ENCODE measurements at places on chromosomes 12 and 14. TPM values are rescaled to one million over a fixed set of nuclear protein-coding genes. Genes with fewer than 3 reads are reported as not detected.
A peak's percentile ranks its signal among the peaks of the same experiment; 100 is the strongest.

DNA sequence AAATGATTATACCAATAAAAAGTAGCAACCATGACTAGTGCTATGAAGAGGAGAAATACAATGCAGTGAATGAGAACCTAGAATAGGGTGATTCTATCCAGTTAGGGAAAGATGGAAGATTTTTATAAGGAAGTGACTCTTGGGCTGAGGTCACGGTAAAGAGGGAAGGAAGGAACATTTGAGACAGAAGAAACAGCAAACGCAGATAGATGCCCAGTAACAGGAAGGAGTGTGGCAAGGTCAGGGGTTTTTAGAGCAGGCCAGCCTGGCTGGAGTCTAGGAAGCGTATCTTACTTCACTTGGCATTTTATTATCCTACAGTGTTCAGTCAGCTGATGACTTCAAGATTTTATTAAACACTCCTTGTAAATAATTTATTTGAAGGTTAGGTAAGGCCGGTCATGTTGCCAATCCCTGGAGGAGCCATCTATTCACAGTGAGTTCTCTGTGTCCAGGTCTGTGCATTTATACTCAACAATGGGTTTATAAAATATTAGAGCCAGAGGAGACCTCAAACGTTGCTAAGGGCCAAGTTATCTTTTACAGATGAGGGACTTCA is 170.6 kb downstream of the PRKCH start:
- peaks cover 9% of the 10 kb centered on the region for H3K36me3 ChIP-seq
- no peaks in the 10 kb centered on the region for H3K27me3 ChIP-seq
- H3K4me1 ChIP-seq, result peaks cover 31% of the 10 kb centered on the region
- H3K27ac ChIP-seq, result peak overlapping the region; percentile 34
- DNase-seq, result no peak

DNA sequence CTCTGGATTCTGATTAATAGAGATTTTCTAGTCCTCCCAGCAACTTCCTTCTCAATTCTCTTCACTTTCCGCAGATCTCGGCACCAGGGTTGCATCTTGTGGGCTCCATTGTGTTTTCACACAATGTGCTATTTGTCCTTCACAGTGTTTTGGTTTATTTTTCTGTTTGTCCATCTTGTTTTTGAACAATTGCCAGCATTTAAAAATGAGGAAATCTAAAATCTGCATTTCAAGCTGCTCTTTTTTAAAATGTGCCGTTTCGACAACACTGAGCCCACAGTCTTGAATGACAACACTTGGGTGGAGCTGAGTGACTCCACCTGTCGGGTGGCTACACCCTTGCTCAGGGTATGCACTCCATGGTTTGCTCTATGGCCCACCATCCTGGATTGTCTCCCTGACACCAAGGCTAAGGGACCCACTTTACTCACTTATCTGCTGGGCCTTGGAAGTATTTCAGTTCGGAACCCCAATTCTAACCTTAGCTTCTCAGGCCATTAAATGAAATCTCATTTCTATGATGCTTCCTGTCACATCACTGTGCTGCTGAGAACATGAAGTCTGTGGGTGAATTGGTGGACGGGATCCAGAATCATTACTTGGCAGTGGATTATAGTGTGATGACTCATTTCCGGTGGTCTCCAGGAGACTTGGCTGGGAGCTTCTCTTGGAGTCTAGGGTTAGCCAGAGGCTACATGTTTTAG is 3.4 kb upstream of the MYRFL start:
- no peak for DNase-seq
- H3K27ac ChIP-seq, result no peak overlapping the region
- no peaks in the 10 kb centered on the region for H3K27me3 ChIP-seq
- peaks cover 7% of the 10 kb centered on the region for H3K4me1 ChIP-seq
- H3K36me3 ChIP-seq, result no peaks in the 10 kb centered on the region

- no peaks in the 10 kb centered on the region for H3K27me3 ChIP-seq
- no peaks in the 10 kb centered on the region for H3K4me1 ChIP-seq
- no peaks in the 10 kb centered on the region for H3K36me3 ChIP-seq
- no peak overlapping the region for H3K4me3 ChIP-seq
- no peak for DNase-seq
Measured at GRCh38 chr14:55762595-55763232, 182.7 kb downstream of the KTN1 start.

- H3K4me3 ChIP-seq, result peak overlapping the region; percentile 69
- peak overlapping the region; percentile 100 for H3K27ac ChIP-seq
- peaks cover 8% of the 10 kb centered on the region for H3K4me1 ChIP-seq
Measured at GRCh38 chr12:25386831-25387731, 136.4 kb upstream of the KRAS start.

GRCh38 chr12:2540535-2540941 is 254.2 kb upstream of the FKBP4 start:
- no peaks in the 10 kb centered on the region for H3K4me1 ChIP-seq
- peak; percentile 58 for DNase-seq
- no peak overlapping the region for H3K4me3 ChIP-seq
- H3K27ac ChIP-seq, result no peak overlapping the region
- H3K36me3 ChIP-seq, result no peaks in the 10 kb centered on the region

DNA sequence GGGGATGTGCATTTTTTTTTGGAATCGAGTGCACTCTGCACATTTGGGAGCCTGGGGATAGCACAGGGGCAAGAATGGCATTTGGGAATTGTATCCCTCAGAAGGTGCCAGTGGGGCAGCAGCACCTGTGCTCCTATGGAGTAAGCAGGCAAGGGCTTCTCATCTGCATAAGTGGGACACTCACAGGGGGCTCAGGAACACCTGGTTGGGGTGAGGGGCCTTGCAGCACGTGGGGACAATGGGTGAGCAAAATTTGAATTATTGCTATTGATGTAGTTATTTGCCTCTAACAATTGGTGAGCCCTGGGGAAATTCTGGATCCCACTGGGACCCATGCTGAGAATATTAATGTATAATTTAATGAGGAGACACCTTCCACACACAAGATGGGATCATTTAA is 274.2 kb downstream of the TTC6 start:
- no peaks in the 10 kb centered on the region for H3K4me1 ChIP-seq
- no peak overlapping the region for H3K27ac ChIP-seq
- no peak overlapping the region for H3K4me3 ChIP-seq
- H3K36me3 ChIP-seq, result no peaks in the 10 kb centered on the region
- DNase-seq, result no peak

DNA sequence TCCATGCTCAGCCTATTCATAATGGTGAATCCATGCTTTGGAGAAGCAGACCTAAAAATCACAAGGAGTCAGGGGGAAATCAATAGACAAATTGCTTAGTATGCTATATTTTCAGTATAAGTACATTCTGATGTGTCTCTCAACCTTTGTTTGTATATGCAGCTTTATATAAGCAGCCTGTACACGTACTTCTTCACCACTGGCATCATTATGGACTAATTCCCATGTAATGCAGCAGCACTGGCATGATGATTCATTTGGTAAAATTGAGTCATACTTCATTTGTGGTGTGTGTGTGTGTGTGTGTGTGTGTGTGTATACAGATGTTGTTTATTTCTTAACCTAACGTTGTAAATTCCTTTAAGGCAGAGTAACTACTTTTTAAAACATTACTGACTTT is 10.9 kb downstream of the DCP1B start:
- H3K27ac ChIP-seq, result peak overlapping the region; percentile 47
- no peak overlapping the region for H3K4me3 ChIP-seq
- H3K36me3 ChIP-seq, result peaks cover 53% of the 10 kb centered on the region
- no peak for DNase-seq
- no peaks in the 10 kb centered on the region for H3K4me1 ChIP-seq

- H3K4me1 ChIP-seq, result no peaks in the 10 kb centered on the region
- no peak for DNase-seq
- no peak overlapping the region for H3K4me3 ChIP-seq
- H3K27me3 ChIP-seq, result no peaks in the 10 kb centered on the region
- no peaks in the 10 kb centered on the region for H3K36me3 ChIP-seq
Measured at GRCh38 chr14:39576258-39576657, 144.0 kb upstream of the FBXO33 start.

DNA sequence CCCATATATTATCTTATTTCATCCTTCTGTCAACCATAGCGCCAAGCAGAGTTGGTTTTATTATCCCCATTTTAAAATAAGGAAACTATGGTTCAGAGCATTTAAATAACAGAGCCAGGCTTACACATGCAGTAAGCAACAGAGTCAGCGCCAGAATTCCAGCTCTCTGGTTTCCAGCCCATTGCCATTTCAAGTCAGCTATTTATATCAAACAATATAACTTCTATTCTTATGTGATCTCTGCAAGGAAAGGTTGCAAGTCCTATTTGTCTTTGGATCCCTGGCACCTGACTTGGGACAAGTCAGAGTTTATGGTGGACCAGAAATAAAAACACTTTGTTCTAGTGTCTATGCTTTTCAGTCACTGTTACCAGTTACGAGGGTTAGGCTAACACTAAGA is 174.1 kb upstream of the EEA1 start:
- H3K27me3 ChIP-seq, result no peaks in the 10 kb centered on the region
- H3K4me3 ChIP-seq, result no peak overlapping the region
- no peak for DNase-seq
- H3K27ac ChIP-seq, result no peak overlapping the region

- no peaks in the 10 kb centered on the region for H3K27me3 ChIP-seq
- no peaks in the 10 kb centered on the region for H3K36me3 ChIP-seq
- DNase-seq, result no peak
Measured at GRCh38 chr14:65206078-65206447, 103.7 kb upstream of the MAX start.

DNA sequence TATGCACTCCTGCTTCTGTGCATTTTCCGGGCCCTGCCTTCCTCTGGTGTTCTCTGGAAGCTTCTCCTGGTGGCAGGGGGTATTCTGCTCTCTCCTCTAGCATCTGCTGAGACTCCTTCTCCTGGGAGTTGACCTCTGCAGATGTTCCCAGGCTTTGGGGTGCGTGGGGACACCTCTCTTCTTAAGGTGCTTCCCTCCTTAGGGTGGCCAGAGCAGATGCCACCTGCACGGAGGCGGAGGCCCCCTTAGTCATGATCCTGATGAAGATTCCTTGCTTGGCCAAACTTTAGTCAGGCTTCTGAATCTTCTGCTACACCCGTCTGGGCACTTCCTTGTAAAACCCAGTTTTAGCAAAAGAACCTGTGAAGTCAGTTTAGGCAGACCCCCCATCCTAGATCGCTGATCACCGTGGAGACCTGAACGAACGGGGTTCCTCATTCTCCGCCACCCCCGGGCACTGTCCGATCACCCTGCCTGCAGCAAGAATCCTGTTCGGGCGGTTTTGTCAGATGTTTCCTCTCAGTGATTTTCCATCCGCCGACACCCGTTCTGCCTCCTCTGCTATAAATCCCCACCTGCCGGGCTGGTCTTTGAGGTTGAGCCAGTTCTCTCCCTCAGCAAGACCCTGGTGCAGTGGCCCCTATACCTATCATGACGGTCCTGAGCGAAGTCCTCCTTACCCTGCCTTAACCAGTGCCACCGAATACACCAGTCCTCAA is 111.9 kb downstream of the CALM1 start:
- H3K36me3 ChIP-seq, result no peaks in the 10 kb centered on the region
- no peak overlapping the region for H3K4me3 ChIP-seq
- H3K27me3 ChIP-seq, result no peaks in the 10 kb centered on the region
- H3K27ac ChIP-seq, result no peak overlapping the region
- H3K4me1 ChIP-seq, result peaks cover 10% of the 10 kb centered on the region
- no peak for DNase-seq

DNA sequence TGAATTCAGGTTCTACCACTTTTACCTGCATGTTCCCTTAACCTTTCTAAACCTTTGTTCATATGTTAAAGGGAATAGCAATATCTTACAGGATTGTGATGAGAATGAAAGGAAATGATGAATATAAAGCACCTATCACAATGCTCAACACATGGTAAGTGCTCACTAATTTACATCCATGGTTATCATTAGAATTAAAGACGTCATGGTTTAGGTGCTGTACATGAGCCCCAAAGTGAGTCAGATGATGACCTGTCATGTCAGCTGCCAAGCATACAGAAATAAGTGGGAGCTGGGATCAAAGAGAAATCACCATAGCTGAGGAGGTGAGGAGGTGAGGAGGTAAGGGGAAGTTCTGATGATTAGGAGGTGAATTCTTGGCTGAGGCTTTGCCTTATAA is 135.9 kb upstream of the ATP2B1 start:
- no peak overlapping the region for H3K27ac ChIP-seq
- no peak overlapping the region for H3K4me3 ChIP-seq
- H3K4me1 ChIP-seq, result no peaks in the 10 kb centered on the region
- no peaks in the 10 kb centered on the region for H3K27me3 ChIP-seq
- no peak for DNase-seq
- no peaks in the 10 kb centered on the region for H3K36me3 ChIP-seq

DNA sequence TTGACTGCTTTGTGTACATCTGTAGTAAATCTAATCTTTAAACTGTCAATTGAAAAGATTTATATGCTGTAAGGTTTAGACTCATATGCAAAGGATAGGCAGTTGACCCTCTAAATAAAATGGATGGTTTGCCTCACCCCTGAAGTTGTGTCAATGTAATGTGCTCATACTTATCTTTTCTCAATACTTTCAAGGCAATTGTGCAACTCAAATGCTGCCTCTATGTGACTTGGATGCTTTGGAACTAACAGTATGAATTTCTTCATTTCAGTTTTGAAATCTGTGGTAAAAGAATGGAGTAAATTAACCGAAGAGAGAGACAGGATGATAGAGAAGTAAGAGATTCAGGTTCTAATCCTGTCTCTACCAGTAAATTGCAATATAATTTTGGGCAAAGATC is 9.7 kb downstream of the PDE6H start:
- H3K4me1 ChIP-seq, result no peaks in the 10 kb centered on the region
- H3K27ac ChIP-seq, result peak overlapping the region; percentile 5
- no peak for DNase-seq
- no peak overlapping the region for H3K4me3 ChIP-seq

DNA sequence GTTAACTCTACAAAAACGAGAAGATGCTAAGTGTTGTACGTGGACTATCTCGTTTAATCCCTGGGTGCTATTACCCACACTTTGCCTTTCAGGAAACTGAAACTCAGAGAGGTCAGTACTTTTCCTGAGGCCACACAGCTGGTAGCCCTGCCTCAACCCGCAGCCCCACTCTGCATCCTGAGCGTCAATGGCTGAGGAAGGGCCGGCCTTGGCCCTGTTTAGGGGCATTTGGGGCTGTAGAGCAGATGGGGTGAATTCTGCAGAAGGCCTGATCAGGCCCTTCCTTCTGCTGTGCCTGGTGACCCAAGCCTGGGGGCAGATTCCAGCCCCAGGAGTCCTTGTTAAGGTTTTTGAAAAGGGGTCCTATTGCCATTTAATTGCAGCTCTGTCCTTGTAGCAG is 3.7 kb upstream of the CCDC197 start:
- no peak overlapping the region for H3K4me3 ChIP-seq
- H3K27ac ChIP-seq, result no peak overlapping the region
- H3K36me3 ChIP-seq, result no peaks in the 10 kb centered on the region
- DNase-seq, result no peak

GRCh38 chr12:58794859-58795258 is 125.4 kb downstream of the LRIG3 start:
- H3K36me3 ChIP-seq, result no peaks in the 10 kb centered on the region
- H3K27ac ChIP-seq, result no peak overlapping the region
- no peak overlapping the region for H3K4me3 ChIP-seq
- H3K27me3 ChIP-seq, result no peaks in the 10 kb centered on the region
- H3K4me1 ChIP-seq, result no peaks in the 10 kb centered on the region

- peak overlapping the region; percentile 65 for H3K4me3 ChIP-seq
- H3K36me3 ChIP-seq, result no peaks in the 10 kb centered on the region
- H3K27me3 ChIP-seq, result peaks cover 6% of the 10 kb centered on the region
- peaks cover 32% of the 10 kb centered on the region for H3K4me1 ChIP-seq
- no peak overlapping the region for H3K27ac ChIP-seq
Measured at GRCh38 chr12:57461917-57462250, 2.3 kb downstream of the GLI1 start.

The DNAJC22 gene
- total RNA-seq, result 0.67 TPM

The ACVRL1 gene
- total RNA-seq, result 223 TPM

The IL22 gene
- total RNA-seq, result not detected

The KRT7 gene
- 664 TPM for total RNA-seq

The ACAD10 gene
- 23.3 TPM for total RNA-seq

The GOLGA3 gene
- 65.3 TPM for total RNA-seq

The SOCS4 gene
- 23.8 TPM for total RNA-seq

The C12orf50 gene
- total RNA-seq, result not detected

The AQP6 gene
- 0.35 TPM for total RNA-seq

The JKAMP gene
- total RNA-seq, result 34.4 TPM
